ENCODE measurements at places on chromosomes 6 and 20.

- no peak for DNase-seq
Measured at GRCh38 chr20:34710861-34711574, 6.9 kb downstream of the TP53INP2 start.

GRCh38 chr20:51884561-51884960, 82.2 kb upstream of the SALL4 start:
- DNase-seq: no peak

- no peak for DNase-seq
Measured at GRCh38 chr6:152685819-152686218, 11.9 kb upstream of the MYCT1 start.

GRCh38 chr20:41174373-41174772, 37.0 kb downstream of the PLCG1 start:
- no peak for DNase-seq

DNA sequence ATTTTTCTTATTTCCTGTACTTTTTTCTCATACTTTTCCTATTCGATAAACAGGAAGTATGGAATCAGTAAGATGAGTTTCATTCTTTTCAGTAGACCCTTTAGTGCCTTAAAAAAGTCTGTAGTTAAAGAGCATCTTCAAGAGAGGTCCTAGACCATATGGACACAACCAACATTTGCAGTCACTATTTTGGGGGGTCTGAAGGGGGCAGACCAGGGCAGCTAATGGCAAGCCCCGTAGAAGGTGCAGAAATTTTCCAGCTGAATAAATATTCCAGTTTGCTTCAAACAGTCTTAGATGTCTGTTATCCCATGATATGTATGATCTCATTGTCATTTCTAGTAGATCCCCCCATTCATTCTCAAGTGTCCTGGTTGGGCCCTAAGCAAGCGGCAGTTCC, 52.8 kb downstream of the MAP3K5 start:
- DNase-seq: no peak

- no peak for DNase-seq
Measured at GRCh38 chr6:20978151-20978614, 443.9 kb downstream of the CDKAL1 start.

- no peak for DNase-seq
Measured at GRCh38 chr6:50608421-50608820, 104.9 kb upstream of the TFAP2D start.

DNA sequence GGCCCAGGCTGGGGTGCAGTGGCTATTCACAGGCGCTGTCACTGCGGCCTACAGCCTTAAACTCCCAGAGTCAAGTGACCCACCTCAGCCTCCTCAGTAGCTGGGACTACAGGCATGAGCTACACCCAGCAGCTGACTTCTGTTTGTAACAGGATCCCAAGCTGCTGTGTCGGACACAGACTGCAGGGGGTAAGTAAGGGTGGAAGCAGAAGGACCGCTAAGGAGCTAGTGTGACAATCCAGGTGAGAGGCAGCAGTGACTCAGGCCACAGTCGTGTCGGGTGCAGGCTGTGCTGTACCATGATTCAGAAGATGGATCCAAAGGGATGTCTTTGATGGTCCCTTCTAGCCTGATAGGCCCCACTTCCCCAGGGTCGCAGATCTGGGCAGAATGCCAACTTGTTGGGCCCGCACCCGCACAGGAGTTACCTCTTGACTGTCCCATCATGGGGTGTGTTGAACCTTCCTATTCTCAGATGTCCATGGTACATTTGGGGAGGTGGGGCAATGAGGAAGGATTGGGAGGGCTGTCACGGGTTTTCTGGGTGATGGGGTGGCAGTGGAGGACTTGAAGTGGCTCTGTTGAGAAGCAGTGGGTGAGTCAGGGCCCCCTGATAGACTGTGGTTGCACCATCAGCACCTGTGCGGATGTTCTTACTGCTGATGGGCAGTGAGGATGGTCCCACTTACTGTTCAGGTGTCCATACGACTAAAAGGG, 25.3 kb downstream of the AAR2 start:
- no peak for DNase-seq

- no peak for DNase-seq
Measured at GRCh38 chr20:54179946-54180345, 6.2 kb upstream of the CYP24A1 start.

GRCh38 chr20:20373091-20373571, 5.2 kb downstream of the INSM1 start:
- no peak for DNase-seq

DNA sequence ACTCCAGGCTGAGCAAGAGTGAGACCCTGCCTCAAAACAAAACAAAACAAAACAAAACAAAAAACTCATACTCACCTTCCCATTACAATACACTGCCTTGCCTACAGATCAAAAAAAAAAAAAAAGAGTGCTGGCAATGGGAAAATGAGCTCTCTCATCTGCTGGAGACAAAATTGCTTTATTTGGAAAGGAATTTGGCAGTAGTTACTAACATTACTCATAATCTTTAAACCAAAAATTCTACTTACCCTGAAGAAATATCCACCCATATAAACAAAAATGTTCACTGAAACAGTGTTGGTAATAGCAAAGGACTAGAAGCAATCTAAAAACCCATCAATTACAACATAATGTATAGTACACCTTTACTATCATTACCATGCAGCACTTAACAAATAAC, 120.4 kb downstream of the RNGTT start:
- DNase-seq: no peak

DNA sequence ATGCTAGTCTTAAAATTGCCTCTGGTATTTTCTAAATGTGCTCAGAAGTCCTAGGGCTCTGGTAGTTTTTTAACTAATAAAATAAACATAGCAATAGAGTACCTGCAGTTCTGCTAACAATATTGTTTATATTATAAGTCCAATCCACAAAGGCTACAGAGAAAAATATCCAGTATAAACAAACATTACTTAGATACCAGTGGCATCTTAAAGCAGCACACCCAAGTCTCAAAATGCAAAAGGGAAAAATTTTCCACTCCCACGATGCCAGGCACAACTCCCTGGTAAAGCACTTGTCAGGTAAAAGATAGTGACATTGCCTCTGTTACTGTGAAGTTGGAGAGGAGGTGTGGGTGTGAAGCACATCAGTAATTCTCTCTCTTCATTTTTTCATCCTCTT, 123.3 kb downstream of the OGFRL1 start:
- no peak for DNase-seq

DNA sequence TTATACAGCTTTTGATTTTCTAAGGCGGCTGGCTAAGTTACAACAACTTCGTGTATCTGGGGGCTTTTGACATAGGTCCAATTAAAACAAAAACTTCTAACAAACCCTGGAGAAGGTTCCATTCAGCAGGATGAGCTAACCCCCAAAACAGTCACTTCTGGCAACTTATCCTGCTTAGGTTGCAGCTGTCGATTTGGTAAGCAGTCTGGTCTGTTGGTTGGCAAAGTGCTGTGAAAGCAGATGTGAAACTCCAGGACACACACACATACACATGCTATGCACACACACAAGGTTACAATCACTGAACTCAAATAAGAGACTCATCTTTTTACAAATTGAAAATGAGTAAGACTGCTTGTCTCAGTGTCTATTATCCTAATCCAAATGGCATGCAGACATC, 119.0 kb upstream of the STMND1 start:
- DNase-seq: no peak

GRCh38 chr6:37381579-37381978, 27.8 kb downstream of the RNF8 start:
- peak; percentile 1 for DNase-seq

GRCh38 chr6:44702292-44702691, 314.8 kb downstream of the CDC5L start:
- DNase-seq: no peak

GRCh38 chr6:36499918-36500317, 47.4 kb downstream of the STK38 start:
- no peak for DNase-seq

DNA sequence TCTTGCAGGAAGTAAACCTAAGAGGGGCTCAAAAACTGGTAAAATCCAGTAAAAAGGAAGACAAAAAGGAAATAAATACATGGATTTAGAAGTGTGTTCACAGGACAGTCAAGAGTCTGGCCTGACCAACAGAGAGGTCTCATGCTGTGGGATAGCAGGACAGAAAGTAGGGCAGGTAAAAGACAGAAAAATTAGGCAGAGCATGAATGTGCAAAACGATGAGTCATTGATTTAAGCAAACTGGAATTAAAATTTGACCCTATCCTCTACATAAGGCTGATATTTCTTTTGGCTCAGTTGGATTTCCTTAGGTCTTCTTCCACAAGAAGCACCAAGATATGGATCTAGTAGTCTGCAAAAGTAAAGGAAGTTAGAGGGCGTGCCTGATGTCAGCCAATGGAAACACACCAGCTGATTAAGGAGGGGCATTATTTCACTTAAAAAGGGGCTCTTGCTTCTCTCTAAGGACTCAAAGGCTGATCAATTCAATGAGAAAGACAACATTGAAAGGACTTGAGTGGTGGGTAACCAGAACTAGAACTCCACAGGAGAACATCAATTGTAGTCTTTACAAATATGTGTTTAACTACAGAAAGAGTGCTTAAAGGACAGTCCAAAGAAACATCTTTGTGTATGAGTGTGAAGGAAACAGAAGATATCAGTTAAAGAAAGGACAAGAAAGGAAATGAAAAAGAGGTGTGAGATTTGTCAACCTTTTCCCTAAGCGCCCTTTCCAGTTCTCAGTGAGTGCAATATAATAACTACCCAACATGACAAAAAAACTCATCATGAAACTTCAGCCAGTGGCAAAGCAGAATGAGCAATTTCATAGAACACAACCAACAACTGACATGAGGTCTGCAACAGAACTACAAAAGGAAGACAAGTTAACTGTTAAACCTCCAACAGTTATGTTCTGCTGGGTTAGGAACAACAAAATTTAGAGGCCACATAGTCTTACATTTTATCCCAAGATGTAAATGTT, 19.4 kb upstream of the MYB start:
- DNase-seq: no peak

DNA sequence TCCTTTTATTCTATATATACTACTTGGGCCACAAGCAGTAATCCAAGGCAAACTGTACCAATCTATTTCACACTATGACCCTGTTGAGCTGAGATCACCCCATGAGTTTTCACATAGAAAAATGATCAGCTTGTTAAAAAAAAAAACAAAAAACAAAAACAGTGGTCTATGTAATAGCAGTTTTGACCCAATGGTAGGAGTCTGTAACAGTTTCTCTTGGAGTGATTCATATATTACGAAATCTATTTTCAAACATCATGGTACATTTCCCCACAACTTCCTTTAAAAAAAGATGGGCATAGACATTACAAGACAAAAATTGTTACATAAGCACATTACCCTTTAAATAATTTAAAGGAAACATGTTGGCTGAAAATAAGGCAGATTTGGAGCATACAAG, 78.1 kb downstream of the PRSS35 start:
- no peak for DNase-seq

DNA sequence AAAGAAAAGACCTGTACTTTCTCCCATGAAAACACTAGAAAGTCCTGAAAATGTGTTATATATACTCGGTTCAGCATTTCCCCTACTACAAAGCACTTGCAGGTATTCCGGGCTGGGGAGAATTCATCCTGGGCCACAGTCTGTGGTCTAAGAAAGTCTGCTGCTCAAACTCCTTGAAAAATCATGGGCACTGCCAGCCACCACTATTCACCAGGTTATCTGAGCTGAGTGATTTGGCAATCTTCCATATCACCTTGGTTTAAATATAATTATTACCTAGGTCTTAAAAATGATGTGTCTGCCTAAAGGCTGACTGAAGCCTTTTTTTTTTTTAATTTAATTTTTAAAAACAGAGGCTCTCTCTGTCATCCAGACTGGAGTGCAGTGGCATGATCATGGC, 11.3 kb downstream of the FKBP5 start:
- no peak for DNase-seq

DNA sequence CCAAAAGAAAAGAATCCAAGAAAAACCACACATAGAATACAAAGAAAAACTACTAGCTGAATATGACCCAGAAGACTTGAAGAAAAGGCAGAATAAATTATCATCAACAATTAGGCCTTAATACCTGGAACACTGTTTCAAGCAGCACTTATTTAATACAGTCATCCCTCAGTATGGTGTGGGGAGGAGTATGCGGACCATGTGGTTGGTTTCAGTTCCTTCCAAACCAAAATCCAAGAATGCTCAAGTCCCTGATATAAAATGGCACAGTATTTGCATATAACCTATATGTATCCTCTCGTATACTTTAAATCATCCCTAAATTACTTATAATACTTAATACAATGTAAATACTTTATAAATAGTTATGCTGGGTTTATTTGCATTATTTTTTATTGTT, 16.1 kb downstream of the CDK19 start:
- DNase-seq: no peak

- DNase-seq: no peak
Measured at GRCh38 chr20:63397155-63397843, 36.1 kb upstream of the CHRNA4 start.

DNA sequence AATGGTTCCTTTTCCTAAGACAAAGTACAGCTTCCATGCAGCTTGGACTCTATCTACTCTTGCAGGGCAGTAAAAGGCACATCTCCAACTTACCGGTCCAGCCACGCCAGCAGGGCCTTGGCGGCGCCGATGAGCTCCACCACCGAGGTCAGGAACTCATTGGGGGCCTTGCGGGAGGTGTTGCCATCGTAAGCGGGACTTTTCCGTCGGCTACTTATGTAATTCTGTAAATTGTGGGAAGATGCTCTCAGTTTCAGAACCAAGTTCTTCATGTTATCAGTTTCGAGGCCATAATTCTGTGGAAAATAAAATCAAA, 68.5 kb downstream of the CNKSR3 start:
- no peak for DNase-seq

GRCh38 chr6:165649166-165650137, 13.6 kb downstream of the PDE10A start:
- no peak for DNase-seq

All from stimulated activated CD4-positive, alpha-beta T cell treated with anti-CD3 and anti-CD28 coated beads, Interleukin-12 subunit alpha, Interleukin-12 subunit beta, amount 100 ng/mL, for 24 hours (primary cell).